Peyer's patch (tissue), 4 donors: ENCODE measurements at places on chromosomes 4 and X.

DNA sequence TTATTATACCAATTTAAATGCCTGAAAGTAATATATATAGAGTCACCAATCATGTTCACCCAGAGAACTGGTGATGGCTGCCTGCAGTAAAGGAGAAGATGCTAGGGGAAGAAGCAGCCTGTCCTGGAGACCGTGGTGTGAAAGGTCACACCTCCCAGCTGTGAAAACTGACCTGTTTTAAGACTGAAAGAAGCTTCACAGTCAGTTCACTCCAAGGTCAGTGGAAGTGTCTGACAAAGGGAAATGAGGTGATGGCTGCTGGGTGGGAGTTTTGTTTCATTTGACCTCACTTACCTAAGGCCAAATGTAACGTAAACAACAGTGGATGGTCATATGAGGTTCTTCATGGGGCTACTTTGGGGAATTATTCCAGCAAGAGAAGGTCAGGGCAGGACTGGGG lies 352.1 kb upstream of the GATB start:
- no peak for DNase-seq

GRCh38 chrX:69759921-69760625 lies 144.2 kb downstream of the EDA start:
- no peak for DNase-seq

- DNase-seq: no peak
These were observed 9.7 kb downstream of the POU4F2 start for GRCh38 chr4:146648461-146648783.

- no peak for DNase-seq
These were observed 17.7 kb downstream of the SEL1L3 start for GRCh38 chr4:25844961-25845712.

GRCh38 chr4:7352486-7352885 lies 82.2 kb downstream of the PSAPL1 start:
- no peak for DNase-seq

GRCh38 chr4:83179205-83179604 lies 64.7 kb upstream of the PLAC8 start:
- DNase-seq: no peak

DNA sequence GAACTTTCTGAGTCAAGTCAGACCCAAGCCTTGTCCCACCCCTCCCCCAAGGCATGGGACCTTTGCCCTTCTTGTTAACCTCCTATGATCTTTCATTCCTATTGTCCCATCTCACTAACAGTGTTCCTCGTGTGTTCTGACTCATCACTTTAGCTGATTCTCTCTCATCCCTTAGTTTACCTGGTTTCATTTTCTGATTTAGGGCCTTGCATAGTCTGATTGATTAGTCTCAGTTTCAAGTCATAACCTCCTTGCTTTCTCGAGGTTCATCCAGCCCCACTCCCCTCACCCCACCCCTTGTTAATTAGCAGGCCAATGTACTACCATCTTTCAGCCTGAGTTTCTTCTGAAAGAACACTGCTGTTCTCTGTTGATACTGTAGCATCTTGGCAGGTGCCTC lies 517.4 kb downstream of the RPA4 start:
- peak; percentile 48 for DNase-seq

DNA sequence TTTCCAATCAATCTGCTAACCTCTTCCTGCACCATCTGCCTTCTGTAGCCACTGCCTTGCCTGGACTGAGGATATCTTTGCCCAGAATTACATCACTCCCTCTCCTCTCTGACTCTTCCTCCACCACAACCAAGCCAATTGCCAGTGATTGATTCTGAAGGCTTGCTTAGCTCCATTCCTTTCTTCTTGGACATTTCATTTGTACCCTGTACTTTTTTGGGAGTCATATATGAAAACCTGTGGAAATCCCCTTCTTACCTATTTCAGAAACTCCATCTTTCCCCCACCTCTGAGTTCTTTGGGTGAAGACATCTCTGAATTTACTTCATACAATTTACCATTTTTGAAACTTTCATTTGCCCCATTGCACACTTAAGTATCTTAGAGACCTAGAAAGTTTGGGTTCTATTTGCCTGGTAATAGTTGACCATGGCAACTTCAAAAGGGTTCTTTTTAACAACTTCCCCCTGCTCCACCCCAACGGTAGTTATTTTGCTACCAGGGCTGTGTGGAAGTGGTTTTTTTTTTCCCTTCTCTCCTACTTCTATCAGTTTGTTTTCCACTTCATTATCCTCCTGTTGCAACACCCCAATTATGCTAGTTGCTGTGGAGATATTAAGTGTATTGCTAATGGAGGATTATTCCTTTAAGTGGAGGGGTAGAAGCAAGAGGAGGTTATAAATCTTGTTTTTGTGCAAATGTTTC lies 14.3 kb downstream of the SGMS2 start:
- no peak for DNase-seq

- no peak for DNase-seq
These were observed 8.7 kb upstream of the TEX13A start for GRCh38 chrX:105229146-105229545.

DNA sequence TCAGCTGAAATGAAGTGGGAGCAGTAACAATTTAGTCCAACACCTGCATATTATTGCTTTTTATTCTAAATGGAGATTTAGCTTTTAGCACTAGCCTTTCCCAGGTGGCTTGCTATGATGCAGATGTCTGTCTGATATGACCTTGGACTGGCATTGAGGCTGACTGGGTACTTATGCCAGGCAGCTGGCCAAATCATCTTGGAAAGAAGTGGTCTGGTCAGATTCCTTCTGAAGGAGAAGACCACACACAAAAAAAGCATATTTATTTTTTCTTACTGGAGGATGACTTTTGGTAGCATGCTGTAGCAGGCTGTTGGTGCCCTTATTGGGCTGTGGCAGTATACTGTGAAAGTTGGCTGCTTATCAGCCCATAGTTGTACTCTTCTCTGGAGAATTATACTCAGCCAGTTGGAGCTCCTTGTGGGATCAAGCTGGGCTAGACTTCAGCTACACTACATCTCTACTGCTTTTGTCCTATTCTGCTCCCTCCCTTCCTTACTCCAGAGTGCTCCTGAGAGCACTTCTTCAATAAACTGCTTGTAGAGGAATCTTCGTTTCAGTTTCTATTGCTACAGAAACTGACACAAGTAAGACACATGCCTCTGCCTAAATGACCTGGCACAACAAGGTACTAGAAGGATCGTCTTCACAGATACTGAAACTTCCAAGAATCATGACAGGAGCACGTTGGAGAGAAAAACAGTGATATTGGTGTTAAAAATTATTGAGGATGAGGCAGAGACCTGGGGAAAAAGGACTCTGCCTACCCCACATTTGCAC lies 196.8 kb upstream of the RPS6KA3 start:
- DNase-seq: no peak

GRCh38 chr4:5399790-5400421 lies 308.5 kb downstream of the EVC2 start:
- no peak for DNase-seq

- DNase-seq: no peak
These were observed 39.7 kb downstream of the VEGFC start for GRCh38 chr4:176753049-176753448.

- no peak for DNase-seq
These were observed 81.9 kb downstream of the STK32B start for GRCh38 chr4:5133201-5133600.

- DNase-seq: no peak
These were observed 123.3 kb downstream of the MBNL3 start for GRCh38 chrX:132365490-132365889.

- no peak for DNase-seq
These were observed 107.7 kb downstream of the APOOL start for GRCh38 chrX:85111347-85111746.

DNA sequence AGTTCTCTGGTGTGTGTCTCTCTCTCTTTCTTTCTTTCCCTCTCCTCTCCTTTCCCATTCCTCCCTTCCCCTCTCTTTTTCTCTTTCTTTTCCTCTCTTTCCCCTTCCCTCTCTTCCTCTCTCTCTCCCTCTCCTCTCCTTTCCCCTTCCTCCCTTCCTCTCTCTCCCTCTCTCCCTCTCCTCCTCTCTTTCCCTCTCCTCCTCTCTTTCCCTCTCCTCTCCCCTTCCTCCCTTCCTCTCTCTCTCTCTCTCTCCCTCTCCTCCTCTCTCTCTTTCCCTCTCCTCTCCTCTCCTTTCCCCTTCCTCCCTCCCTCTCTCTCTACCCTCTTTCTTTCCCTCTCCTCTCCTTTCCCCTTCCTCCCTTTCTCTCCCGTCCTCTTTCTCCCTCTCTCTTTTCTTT lies 12.4 kb upstream of the EOLA1 start:
- DNase-seq: no peak

- DNase-seq: no peak
These were observed 671.6 kb upstream of the BOD1L1 start for GRCh38 chr4:14299166-14299565.

GRCh38 chr4:21976166-21976565 lies 27.6 kb upstream of the KCNIP4 start:
- DNase-seq: no peak

DNA sequence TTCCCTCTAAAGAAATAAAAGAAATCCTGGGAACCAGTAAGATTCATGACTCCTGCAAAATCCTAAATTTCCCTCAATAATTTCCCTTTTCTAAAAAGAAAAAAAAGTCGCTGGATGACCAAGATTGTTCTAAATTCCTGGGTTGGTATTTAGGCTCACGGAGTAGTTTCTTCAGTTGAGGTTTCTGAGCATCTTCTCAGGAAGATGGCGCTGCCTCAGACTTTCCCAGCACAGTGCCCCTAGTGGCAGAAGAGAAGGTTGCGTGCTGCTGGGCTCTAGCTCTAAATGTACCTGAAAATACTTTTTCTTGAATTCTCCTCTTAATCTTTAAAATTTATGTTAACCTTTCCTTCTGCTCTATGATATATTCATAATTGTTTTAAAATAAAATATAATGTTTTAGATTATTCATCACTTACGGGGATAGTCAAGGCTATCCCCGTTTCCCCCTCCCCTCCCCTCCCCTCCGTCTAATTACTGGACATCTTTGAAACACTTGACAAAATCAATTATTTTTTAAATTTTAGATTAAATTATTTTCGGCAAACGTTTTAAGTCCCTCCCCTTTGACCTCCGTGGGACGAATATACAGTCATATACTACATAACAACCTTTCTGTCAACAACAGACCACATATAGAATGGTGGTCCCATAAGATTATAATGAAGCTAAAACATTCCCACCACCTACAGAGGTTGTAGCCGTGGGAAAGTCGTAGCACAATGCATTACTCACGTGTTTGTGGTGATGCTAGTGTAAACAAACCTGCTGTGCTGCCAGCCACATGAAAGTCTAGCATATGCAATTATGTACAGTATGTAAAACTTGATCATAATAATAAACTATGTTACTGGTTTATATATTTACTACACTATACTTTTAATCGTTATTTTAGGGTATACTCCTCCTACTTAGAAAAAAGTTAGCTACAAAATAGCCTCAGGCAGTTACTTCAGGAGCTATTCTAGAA lies 41.0 kb upstream of the GATB start:
- DNase-seq: peak; percentile 75

DNA sequence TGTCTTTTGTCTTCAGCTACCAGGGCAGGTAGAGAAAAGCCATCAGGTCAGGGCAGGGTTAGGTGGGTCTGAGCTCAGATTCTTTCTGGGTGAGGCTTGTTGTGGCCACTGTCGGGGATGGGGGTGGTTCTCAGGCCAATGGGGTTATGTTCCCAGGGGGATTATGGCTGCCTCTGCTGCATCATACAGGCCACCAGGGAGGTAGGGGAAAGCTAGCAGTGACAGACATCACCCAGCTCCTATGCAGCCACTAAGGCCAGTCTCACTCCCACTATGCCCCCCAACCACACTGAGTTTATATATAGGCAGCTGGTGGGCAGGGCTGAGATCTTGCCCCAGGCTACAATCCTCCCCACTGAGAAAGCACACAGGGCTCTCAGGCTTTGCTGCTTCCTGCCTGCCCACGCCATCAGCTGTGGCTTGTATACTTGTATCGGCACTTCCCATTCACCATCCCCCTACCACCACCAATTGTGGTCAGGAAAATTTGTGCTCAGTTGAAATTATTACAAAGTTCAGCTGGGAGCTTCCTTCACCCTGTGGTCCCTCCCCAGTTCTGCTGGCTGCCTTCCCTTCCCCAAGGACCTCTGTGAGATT lies 72.6 kb upstream of the PTPN13 start:
- no peak for DNase-seq

GRCh38 chrX:97609357-97609756 lies 725.6 kb downstream of the RPA4 start:
- no peak for DNase-seq

GRCh38 chr4:150005537-150005936 lies 72.7 kb upstream of the DCLK2 start:
- DNase-seq: no peak

DNA sequence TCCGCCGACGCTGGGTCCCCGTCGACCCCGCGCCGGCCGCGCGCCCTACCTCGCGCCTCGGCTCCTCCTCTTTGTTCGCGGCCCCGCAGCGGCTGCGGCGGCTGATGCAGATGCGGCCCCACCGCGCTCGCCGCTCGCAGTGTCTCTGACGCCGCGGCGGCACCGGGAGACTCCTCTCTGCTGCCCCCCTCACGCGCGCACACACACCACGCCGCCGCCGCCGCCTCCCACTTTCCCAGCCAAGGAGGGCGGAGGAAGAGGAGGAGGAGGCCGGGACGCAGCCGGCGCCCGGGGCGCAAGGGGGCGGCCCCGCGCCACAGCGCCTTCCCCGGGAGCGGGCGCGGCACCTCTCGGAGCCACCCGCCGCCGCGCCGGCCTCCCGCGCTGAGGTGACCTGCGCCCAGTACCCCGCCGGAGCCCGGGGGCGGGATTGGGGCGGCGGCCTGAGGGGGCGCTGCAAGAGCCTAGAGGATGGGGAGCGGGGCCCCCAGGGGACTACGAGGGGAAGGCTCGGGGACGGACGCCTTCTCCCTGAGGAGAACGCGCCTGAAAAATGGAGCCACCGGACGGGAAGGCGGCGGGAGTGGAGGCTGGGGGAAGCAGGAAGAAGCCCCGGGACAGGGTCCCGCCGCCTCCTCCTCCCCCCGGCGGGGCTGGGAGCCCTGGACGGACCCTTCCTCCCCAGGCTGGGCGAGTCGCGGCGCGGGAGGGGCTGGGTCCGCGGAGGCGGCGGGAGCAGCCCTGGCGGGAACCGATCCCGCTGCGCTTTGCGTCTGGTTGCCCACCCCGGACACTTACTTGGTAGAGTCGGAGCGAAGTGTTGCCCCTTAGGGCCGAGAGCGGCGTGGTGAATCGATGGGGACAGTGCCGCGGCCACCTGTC lies at the start of gene SH3RF1:
TSS of gene SH3RF1 (minus strand) at position 147 of the 882 bp plus-strand sequence. CDS start 1,744 bp downstream, outside the sequence.
- DNase-seq: peak; percentile 89

- DNase-seq: no peak
These were observed 37.8 kb downstream of the SH3KBP1 start for GRCh38 chrX:19849464-19850080.

GRCh38 chrX:152993933-152994332 lies at the start of gene PNMA5:
TSS of gene PNMA5 (minus strand) at chrX:152994116. CDS start at chrX:152991598, 2,518 bp downstream.
- DNase-seq: no peak

- no peak for DNase-seq
These were observed 163.6 kb upstream of the PLAC1 start for GRCh38 chrX:134821901-134822300.

DNA sequence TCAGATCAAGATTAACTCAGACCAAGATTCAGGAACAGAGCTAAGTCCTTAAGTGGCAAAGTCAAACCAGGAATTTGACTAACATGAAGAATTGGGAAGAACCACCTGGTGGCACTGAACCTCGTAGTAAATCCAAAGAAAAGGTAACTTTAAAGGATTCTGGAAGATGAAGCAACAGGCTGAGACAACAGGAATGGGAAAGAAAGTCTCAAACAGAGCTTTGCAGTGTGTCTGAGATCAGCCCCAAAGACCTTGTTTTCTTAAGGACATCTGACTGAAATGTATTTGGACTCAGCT lies 126.1 kb downstream of the ASB9 start:
- no peak for DNase-seq
